ENCODE measurements at places on chromosomes 5 and 9.

DNA sequence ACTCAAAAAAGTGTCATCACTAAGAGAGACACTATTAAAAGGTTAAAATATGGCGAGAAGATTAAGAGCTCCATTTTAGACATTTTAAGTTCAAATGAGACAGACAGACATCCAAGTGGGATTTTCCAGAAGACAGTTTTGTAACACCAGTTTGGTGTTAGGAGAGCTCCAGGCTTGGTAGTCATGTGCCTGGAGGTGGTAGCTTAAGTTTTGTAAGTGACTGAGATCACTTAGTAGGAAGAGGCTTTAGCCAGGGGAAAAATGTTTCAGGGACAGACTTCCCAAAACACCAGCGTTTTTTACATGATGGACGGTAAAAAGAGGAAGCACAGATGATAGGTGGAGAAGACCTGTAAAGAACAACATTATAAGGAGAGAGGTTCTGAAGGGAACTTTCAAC lies 150.3 kb downstream of the GIN1 start:
- DNase-seq = no peak

DNA sequence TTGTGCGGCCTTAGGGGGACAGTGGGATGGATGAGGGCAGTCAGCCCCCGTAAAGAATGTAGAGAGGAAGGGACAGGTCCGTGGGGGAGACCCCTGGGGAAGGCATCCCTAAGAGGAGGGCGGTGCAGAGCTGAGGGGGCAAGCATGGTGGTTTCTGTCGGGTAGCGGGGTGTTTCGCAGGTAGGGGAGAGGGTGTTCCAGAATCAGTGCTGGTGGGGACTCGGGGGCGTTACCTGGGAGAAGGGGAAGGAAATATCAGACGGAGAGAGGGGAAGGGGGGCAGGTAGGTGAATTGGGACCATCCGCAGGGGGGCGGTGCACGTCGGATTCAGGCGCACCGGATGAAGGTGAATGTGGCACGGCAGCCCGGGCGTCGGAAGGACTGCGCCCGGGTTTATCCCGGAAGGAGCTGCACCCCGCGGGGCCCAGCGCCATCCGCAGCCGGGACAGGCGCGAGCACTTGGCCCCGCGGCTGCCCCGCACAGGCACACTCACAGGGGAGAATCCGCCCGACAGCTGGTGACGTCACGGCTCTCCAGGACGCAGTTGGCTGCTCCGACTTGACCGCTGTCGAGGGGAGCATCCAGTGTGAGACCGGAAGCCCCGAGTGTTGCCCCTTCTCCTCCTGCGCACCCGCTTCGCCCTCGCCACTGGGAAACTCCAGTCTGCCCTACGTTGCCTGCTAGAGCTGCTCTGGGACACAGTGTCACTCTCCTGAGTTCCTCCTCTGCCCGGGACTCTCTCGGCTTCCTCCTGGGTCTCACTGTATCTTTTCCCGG lies 1.3 kb downstream of the CD72 start:
- no peak for DNase-seq

GRCh38 chr9:114416906-114417305 lies 29.1 kb upstream of the AKNA start:
- no peak for DNase-seq

- no peak for DNase-seq
Measured at GRCh38 chr5:7546555-7546954, 150.6 kb downstream of the ADCY2 start.

DNA sequence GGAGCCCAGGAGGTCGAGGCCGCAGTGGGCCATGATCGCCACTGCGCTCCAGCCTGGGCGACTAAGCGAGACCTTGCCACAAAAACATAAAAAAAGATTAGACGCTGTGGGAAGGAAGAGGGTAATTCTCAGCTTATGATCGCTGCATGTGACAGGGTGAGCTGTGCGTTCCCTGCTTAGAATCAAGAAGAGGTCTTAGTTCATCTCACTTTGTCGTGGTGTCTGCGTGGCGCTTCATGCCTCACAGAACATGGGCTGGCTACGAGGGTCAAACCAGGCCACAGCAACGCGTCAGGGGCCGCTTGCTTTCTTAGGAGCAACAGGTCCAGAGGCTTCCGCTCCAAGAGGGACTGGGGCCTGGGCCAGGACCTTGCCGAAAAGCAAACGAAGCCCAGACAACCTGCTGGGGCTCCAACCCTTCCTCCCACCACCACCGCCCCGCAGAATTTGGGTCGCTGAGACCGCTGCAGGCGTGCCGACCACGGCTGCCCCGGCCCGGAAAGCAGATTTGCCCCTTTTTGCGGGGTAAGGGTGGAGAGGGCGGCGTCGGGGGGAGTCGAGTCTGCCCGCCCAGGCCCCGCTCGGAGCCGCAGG lies 10.0 kb upstream of the GRIN1 start:
- DNase-seq = no peak

- DNase-seq = no peak
Measured at GRCh38 chr9:6270896-6271295, 55.3 kb downstream of the IL33 start.

DNA sequence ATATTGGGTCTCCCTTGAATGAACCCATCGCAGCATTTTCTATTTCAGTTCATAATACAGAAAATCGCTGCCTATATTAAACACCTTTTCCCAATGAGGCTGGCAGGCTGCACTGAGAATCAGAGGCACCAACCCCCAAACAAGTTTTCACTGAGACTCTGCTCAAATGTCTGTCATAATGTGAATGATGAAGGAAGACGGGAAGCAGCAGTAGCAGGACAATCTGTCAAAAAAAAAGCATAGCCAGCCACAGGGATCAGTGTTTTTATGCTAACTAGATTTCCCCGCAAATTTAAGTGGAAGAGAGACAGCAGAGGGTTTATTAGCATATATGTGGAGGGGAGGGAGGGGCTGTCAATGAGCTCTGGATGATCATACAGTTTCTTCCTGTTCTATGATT lies 162.7 kb upstream of the PDE4D start:
- no peak for DNase-seq

DNA sequence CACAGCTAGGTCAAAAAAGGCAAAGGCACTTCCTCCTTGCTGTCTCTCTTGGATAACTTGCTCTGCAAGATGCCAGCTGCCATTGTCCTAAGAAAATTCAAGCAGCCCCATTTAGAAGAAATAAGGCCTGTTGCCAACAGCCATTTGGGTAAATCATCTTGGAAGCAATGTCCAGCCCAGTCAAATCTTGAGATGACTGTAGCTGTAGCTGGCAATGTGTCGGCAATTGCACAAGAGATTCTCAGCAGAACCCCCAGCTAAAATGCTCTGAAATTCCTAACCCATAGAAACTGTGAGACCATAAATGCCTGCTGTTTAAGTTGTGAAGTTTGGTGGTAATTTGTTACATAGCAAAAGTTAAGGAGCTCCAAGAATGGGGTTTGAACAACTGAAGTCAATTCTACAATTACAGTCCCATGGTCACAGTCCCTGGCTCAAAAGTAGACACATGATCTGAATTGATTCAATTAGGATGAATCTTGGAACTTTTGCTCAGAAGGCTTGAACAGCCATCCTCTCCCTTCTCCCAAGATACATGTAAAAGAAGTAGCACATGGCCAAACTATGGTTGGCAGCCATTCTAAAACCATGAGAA lies 151.1 kb downstream of the MPDZ start:
- DNase-seq = no peak

- no peak for DNase-seq
Measured at GRCh38 chr5:170360709-170361108, 28.5 kb downstream of the KCNMB1 start.

Measured in NCI-H526 treated with DMSO at 0.1 percent for 48 hours (cell line).